Stimulated activated CD4-positive, alpha-beta T cell treated with anti-CD3 and anti-CD28 coated beads, Interleukin-2, amount 100 ng/mL, for 24 hours (primary cell): ENCODE measurements at places on chromosomes 6 and 20.

DNA sequence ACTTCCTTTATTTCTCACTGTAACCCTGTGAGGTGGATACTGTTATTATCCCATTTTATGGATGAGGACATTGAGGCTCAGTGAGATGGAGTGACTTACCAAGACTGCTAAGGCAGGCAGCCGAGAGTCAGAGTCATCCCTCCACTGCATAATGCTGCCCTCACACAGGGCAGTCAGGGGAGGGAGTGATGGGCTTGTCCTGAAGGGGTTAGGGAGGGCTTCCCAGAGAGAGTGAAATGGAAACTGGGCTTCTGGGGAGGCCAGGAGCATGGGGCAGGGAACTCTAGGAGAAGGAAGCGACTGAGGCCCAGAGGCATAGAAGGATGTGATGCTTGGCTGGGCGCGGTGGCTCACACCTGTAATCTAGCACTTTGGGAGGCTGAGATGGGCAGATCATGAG is 31.1 kb downstream of the TM9SF4 start:
- no peak for DNase-seq

- peak; percentile 73 for DNase-seq
Measured at GRCh38 chr20:2387180-2387577, 6.5 kb downstream of the TGM6 start.

DNA sequence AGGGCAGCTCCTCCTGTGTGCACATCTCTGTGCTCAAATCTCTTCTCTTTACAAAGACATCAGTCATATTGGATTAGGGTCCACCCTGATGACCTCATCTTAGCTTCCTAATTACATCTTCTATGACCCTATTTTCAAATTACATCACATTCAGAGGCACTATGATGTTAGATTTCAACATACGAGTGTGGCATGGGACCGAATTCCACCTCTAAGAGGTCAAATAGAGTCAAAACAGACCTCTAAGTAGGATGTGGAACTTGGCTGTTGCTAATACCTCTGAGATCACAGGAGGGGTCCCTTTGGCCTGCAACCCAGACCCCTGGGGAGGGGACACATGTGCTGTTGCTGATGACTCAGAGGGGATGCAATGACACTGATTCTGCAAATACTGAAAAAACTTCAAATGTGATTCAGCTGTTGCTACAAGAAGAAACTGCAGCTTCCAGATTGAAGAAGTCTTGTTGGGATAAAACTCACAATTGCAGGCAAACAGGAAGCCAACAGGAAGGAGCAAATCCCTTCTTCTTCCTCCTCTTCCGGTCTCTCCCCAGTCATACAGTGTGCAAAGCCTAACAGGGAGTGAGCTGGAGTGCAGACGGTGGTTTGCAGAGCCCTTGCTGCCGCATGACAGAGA is 216.2 kb downstream of the MYLK4 start:
- DNase-seq = no peak

GRCh38 chr6:35507221-35507620 is 5.5 kb downstream of the TULP1 start:
- DNase-seq = no peak

- DNase-seq = no peak
Measured at GRCh38 chr20:10713161-10713560, 39.4 kb upstream of the JAG1 start.

DNA sequence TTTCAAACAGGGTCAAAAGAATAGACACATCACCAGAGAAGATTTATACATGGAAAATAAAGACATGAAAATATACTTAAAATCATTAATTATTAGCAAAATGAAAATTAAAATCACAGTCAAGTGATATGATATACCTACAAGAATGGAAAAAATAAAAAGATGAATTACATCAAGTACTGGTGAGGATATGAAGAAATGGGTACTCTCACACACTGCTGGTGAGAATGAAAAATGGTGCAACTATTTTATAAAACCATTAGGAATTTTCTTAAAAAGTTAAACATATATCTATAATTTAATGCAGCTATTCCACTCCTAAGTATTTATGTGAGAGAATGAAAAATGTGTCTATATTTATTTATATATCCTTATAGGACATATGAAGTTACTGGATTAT is 136.3 kb upstream of the GRIK2 start:
- no peak for DNase-seq

DNA sequence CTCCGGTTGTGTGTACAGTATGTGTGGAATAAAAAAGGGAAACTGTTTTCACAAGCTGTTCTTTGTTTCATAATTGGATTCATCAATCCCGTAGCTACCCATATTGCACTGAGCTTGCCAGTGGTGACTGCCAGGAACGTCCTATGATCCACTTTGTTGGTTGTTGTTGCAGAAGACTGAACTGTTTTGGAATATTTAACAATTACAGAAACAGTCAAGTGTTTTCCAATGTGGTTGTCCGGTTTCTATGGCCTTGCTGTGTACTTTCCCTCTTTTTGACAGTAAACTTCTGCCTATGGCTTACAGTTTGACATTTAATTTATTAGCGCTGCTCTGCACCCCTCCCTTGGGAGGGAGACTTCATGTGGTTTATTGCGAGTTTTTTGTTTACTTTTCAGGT is 141.2 kb downstream of the DTNBP1 start:
- no peak for DNase-seq

DNA sequence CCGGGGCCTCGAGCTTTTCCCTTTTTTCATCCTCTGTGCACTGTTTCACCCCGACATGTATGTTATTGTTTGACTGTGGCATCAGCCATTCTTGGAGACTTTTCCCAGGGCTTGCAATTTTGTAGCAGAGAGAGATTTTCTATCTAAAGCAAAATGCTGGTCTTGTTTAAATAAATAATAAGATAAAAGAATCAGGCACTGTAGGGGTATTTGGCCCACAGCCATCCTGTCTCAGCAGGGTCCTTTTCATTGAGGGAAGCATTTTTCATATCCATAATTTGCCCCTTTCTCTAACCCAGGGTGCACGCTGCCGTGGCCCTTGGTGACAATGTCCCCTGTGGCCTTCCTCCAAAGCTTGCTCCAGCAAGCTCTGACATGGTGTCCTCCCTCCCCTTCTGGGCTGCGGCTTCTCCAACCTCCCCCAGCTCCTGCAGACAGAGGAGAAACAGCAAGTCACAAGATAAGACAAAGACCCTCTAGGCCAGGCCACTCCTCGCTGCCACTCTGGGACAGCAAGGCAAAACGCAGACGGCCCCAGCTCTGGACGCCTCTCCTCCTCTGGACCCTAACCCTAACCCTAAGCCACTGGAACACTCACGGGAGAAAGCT is 117.6 kb downstream of the MYLK4 start:
- DNase-seq = no peak

DNA sequence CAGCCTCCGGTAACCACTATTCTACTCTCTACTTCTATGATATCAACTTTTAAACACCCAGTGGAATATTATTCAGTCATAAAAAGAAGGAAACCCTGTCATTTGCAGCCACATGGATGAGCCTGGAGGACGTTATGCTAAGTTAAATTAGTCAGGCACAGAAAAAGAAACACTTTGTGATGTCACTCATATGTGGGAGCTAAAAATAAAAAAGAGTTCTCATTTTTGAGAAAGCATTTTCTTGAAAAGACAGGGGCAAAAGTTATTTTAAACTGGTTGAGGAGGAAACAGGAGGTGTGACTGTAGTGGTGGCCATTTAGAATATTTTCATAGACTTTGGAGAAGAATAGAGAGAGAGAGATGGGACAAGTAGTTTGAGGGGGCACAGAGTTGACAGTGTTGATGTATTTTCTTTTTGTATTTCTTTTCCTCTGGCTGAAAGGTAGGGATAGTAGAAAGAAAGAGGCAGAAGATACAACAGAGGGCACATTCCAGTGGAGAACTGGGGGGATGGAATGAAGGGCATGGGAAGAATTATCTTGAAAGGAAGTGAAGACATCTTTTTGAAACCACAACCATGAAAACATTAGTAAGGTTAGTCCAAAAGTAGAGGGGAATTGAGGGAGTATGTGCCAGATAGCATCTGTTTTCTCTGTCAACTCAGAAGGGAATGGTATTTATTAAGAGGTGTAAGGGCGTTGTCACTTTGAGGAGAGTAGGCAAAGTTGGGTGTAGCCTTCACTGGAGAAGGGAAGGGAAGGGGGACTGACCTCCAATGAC is 181.3 kb upstream of the GMDS start:
- no peak for DNase-seq

DNA sequence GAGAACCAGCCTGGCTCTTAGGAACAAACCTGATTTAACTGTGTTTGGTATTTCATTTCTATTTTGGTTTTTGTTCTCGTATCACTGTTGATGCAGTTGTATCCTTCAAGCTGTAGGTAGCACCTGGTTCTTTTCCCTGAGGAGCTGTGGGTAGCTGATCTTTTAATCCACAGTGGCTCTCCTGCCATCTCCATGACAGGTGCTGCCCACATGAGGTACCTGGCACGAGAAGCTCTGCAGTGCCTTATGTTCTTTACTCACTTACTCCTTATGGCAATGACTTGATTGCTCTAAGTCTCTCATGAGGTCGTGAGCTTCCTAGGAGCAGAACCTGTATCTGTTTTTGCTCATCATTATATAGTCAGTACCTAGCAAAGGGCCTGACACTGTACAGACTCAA is 74.3 kb upstream of the EMILIN3 start:
- DNase-seq = no peak

- peak; percentile 75 for DNase-seq
Measured at GRCh38 chr6:26045065-26045927, 41.9 kb upstream of the HFE start.

GRCh38 chr6:134207421-134207820 is 110.5 kb downstream of the SGK1 start:
- no peak for DNase-seq

GRCh38 chr20:44206132-44206531 is 4.4 kb downstream of the OSER1 start:
- no peak for DNase-seq

- no peak for DNase-seq
Measured at GRCh38 chr20:63709149-63709527, 1.3 kb downstream of the ZGPAT start.

GRCh38 chr6:89035252-89036101 is 45.1 kb upstream of the PNRC1 start:
- DNase-seq = no peak

GRCh38 chr6:155958550-155958949 is 502.9 kb upstream of the NOX3 start:
- no peak for DNase-seq

GRCh38 chr6:41648921-41649320 is 10.7 kb downstream of the MDFI start:
- DNase-seq = no peak
